Esophagus squamous epithelium (tissue), 5 donors: ENCODE measurements at places on chromosomes 2 and 18.

DNA sequence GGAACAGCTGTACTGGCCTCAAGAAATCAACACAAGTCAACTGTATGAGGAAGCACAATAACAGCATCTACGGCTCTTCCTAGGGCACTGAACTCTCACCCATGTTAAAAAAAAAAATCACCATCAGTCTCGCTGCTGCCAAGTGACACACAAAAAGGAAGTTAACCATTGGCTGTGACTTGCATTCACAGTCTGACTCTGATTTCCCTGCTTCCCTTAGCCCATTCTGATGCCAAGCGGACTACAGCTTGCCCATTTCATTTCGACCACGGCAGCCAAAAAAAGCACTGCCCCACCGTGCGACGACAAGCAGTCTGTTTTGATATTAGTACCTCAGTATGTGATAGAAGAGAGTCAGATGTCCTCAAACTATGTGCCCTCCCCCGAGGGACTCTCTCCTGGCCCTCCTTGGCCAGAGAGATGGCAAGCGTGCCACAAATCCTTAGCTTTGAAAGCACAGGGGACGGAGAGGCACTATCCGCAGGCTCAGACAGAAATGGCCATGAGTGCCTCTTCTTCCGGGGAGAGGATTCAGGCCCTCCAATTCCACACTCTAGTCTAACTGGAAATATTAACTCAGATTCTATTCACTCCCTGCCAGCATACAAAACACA is 250.0 kb downstream of the TCF4 start:
- DNase-seq, result no peak

DNA sequence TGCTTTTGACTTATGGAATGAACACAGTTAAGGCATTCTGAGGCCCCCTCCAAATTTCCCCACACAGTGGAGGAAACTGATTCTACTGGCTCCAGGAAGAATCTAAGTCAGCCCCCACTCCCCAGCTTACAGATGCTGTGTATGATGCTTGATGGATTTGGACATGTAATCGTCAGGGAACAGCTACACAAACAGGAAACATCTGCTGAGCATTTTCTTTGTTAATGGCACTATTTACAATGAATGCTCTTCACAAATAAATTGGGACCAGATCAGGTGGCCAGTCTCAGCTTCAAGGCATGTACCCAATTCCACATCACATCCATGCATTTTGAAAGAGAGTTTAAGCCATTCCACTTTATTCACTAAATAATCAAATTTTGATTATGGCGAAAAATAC is 562.3 kb downstream of the SOX11 start:
- DNase-seq, result no peak

DNA sequence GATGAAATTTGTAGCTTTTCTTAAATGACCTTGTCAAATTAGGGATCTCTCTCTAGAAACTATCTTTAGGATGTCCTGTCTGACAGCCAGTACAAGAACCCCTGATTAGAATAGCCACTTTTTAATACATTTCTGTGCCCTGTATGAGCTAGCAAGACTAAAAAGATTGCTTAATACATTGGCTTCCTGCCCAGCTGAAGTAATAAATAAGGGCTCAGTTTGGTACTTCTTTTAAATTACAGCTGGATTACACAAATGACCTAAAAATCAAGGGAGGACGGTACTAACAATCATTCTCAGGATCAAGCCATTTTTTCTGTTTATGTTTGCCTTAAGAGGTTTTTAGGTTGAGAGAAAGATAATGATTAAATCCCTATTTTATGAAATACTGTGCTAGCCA is 11.6 kb upstream of the OLA1 start:
- DNase-seq, result no peak

DNA sequence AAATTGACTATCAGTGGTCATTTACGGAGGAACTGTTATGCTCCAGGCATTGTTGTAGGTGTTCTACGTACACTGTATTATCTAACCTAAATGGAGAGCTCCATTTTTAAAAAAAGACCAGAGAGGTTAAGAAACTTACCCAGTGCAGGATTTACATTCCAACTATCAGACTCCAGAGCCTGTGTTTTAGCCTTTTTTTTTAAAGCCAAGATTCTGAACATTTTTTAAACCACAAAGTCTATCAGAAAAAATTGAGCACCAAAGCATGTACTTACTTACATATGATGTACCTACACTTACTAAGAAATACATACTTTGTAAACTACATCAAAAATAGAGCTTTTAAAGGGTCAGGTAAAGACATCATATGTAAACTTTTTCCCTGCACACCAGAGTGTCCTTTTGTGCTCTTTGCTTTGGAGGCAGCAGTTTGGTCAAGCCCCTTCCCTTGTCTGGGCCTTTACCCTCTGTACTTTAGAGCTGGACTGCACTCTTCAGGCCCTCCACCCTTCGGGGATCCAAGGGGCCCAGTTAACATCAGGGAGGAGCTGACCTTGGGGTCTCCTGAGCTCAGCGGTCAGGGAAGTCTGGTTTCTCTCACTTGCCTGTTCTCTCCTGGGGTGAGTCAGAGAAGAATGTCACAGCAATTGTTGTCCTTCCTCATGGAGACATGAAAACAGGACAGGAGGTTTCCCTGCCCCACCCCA is 58.4 kb downstream of the ITGB1BP1 start:
- DNase-seq, result no peak
